ENCODE measurements at places on chromosomes 1 and 21. TPM values are rescaled to one million over a fixed set of nuclear protein-coding genes. Genes with fewer than 3 reads are reported as not detected.

- DNase-seq = no peak
These were observed 16.1 kb upstream of the MYCL start for GRCh38 chr1:39917825-39918224.

GRCh38 chr1:89781494-89782126, 39.2 kb upstream of the LRRC8D start:
- DNase-seq = no peak

GRCh38 chr1:230797942-230798365, 50.8 kb downstream of the CAPN9 start:
- peak; percentile 72 for DNase-seq

DNA sequence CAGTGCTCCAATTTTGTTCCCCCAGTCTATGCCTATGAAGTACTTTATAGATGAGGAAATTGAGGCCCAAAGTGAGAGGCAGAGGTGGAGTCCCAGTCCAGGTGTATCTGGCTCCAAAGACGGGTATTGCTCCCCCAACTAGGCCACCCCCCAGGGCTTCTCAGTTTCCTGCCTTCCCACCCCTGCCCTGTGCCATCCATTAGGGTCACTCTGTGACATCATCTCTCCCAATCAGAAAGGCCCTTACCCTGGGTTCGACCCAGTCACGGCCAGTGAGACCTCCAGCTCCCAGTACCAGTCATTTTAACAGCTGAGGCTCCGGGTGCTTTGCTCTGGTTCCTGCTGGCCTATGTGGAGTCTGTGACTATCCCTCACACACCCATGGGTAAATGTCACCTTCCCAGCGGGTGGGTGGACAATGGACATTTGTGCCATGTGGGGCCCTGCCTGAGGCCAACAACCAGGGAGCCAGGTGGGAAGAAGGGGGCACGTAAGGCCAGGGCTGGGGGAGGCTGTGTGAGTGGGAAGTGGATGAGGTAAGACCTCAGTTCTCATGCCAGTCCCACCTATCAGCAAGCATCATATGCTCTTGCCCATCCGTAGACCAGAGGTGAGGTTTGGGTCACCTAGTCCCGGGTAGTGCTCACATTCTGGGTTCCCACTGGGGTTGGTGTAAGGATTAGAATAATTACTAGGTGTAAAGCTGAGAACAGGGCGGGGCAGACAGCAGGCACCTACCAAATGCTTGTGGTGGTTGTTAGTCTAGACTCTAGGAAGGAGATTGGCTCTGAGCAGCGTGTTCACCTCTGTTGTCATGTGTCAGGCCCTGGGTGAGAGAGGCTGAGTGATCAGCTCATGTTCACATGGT, 685.9 kb downstream of the MATN1 start:
- no peak for DNase-seq

GRCh38 chr1:22150923-22151322, 8.0 kb upstream of the WNT4 start:
- DNase-seq = no peak

DNA sequence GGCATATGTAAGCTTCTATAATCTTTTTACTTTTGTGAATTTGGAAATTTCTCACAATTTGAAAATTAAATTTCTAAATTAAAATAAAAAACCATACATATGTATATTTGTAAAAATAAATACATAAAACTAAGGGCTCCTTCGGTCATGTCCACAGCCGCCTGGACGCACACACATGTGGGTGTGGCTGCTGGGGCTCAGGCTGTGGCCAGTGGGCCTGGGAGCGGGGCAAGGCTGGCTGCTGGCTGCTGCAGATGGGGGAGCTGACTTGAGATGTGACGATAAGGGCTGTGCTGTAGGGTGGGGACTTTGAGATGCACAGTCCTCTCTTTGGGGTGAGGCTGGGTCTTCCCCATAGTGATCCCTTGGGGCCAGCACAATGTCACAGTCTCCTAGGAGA, 4.8 kb downstream of the RER1 start:
- no peak for DNase-seq

The CFAP45 gene
- total RNA-seq = not detected

DNA sequence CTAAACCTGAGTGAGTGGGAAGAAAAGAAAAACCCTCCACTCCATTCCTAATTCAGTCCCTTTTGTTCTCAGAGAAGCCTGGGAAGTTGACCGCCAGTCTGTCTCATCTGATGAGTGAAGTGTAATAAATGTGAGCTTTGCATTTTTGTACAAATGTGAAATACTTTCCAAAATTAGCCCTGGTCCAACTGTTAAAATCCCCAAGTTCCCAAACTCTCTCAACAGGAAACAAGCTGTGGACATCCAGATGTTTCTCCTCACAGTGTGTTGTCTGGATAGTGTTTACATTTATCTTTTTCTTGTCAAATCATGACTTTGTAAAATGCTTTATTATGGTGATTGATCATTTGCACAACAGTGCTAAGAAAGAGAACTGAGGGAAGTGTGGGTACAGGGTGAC, 145.1 kb downstream of the TM2D1 start:
- no peak for DNase-seq

DNA sequence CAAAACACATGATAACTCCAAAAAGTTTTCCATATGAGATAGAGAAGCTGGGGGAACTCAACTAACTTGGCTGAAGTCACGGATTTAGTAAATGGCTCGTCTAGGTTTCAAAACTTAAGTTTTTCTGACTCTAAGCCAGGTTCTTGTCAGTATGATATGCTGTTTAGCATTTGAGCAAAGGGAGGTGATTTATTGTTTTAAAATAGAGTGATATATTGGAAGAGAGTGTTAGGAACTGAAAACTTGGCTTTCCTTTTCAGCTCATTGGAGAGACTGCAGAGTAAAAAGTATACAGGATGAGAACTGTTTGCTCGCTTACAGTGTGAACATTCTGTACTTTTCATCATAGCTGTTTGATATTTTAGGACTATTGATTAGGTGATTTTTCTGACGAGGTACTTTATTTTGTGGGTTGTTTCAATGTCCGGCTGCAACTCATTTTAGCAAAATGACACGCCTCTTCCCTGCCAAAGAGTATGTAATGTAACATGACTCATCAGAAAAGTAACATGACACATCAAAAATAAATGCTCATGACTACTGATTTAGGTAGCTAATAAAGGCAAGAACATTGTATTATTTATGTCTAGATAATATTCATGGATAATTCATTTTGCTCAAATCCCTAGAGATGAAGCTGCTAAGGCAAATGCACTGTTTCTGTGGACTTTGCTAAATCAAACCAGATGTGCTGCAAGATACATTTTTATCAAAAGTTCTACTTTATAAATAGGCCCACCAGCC, 355.1 kb downstream of the GPATCH2 start:
- peak; percentile 10 for DNase-seq

The VTCN1 gene
- not detected for total RNA-seq

DNA sequence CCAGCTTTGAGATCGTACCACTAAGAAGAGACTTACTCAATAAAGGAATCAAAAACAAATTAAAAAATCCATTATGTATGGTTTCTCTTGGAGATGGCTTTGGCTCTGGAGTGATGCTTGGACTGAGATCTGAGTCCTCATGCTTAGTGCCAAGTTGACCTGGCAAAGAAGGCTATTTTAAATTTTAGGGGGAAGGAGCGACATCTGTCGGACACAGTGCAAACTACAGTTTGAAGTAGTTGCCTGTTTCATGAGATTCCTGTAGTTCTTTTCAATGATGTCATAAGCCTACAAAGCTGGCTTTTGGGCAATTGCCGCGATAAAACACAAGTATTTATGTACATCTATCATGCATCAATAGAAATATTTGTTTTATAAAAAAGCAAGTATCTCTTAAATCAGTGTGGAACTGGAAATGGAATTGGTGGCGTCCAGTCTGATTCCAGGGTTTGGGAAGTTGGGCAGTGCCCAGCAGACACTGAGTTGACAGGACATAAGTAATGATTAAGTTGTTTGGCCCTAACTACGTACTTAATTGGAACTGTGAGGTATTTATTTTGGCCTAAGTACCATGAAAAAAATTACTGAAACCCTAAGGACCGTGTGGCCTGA, 50.0 kb downstream of the TBCE start:
- DNase-seq = peak; percentile 78

DNA sequence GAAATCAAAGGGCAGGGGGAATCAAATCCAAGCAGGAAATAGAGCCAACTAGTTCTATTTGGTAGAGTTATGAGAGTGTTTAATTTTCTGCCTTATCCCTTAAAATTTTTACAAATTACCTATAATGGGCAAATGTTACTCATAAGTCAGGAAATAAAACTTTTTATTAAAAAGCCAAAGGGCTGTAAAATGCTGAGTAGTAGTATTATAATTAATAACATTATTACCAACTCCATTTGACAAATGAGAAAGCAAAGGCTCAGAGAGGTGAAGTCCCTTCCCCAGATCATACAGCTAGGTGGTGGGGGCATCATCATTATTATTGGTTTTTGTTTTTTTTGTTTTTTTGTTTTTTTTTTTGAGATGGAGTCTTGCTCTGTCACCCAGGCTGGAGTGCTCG, 3.4 kb downstream of the SELENON start:
- DNase-seq = no peak

The ACBD6 gene
- 71.7 TPM for total RNA-seq

The OPTC gene
- total RNA-seq = not detected

DNA sequence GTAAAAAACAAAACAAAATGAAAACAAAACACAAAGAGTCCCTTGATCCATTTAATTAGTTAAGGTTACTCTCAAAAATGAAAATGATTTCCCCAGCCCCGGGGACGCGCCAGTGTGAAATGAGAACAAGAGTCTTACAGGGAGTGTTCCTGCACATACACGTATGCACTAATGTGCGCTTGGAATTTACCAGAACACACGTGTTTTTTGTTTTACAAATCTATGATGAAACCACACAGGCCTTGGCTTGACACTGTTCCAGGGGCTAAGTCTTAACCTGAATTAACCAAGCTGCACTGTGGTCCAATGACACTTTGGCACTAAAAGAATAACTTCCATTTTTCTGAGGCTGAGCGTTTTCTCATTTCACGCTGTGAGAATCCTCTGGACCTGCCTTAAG, 63.7 kb downstream of the SLC45A1 start:
- DNase-seq = no peak

- DNase-seq = no peak
These were observed 4.3 kb upstream of the CSF1 start for GRCh38 chr1:109906160-109906838.

DNA sequence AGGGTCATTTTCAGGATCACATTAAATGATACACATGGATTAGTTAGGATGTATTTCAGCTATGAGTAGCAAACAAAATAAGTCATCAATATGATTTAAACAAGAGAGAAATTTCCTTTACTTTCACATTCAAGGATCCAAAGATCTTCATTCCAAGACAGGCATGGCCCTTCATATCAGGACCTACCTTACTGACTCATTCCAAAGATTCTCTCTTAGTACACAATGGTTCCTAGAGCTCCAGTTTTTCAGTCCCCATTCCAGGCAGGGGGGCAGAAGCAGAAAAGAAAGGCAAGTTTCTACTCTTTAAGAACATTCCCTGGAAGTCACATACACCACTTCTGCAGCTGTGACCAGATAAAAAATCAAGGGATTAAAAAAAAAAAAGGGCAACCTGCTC, 23.7 kb downstream of the RGS2 start:
- no peak for DNase-seq

GRCh38 chr1:110582378-110582777, 23.8 kb downstream of the KCNA2 start:
- no peak for DNase-seq

The RBM11 gene
- total RNA-seq = not detected

GRCh38 chr1:199002661-199003060, 363.8 kb downstream of the PTPRC start:
- no peak for DNase-seq

The NBPF11 gene
- total RNA-seq = 4.9 TPM

GRCh38 chr1:180623579-180624347, 8.1 kb upstream of the XPR1 start:
- no peak for DNase-seq

DNA sequence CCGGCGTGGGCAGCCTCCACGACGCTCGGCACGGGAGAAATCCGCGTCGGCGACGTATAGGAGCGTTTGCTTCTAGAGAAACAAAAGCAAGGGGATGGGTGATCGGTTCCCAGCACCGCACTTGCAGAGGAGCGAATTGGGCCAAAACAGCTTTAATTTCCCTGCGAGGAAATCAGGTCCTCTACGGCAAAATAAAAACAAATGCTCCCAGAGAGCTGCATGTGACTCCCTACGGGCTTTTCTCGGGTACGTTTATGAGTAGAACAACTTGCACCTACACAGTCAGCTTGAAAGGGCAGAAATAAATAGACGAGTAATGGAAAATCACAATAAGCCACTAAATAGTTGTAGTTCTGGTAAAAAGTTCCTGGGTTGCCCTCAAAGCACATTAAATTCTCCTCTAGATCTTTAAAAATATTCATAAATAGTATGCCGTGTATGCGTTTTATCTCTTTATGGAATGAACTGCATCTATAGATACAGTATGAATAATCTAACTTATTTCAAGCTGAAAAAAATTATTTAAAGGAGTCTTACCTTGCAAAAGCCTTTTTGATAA, 1.2 kb downstream of the NHLH2 start:
- DNase-seq = no peak

The KIF17 gene
- 1.9 TPM for total RNA-seq

DNA sequence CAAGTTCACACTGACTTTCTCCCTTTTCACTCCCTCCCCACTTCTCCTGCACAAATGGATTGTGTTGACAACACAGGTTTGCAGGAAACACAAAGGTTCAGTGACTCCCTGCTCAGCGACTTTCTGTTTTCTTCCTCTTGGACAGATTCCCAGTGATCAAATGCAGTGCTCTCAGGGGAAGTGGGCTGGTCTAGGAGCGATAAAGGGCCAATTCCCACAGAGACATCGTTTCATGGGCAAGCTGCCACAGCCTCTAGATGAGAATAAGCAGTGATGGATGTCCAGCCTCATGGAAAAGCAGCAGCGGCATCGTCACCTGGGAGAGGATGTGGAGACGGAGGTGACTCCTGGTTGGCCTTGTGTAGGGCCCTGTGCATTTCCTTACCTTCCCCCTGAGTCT, 30.6 kb downstream of the FYB2 start:
- DNase-seq = no peak

The E2F2 gene
- 7.3 TPM for total RNA-seq

GRCh38 chr1:37181425-37181824, 147.1 kb upstream of the GRIK3 start:
- DNase-seq = no peak

DNA sequence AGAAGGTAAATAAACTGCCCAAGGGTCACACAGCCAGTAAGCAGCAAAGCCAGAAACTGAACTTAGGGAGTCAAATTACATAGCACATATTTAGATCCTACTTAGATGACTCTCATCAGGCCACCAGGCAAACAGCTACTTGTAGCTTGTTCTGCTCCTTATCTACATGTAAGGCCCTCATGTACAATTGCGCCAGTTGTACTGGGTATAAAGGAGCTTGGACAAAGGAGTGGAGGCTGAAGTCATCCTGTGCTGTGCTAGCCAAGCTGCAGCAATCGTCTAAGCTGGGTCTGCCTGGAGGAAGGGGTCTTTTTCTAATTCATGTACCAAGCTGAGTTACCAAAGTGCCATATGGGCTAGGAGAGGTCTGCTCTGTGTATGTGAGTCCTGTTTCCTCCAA, 12.8 kb downstream of the ETNK2 start:
- DNase-seq = no peak

DNA sequence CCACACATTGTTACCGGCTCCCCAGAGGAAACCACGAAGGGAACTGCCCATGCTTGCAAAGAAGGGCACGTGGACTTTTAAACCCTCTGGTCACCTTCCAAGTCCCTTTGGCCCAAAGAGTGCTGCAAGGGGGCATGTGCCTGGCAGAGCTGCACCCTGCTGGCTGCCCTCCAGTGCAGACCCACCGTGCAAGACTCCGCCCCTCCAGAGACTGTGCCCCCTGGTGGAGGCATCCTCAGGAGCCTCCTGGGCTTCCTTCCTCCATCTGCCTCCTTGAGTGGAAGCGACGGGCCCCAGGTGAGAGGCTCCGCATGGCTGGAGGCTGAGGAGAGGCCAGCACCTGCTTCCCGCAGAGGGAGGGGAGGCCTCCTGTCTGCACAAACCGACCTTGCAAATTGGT, 100.6 kb downstream of the CRYAA start:
- no peak for DNase-seq

The C1orf94 gene
- 0.39 TPM for total RNA-seq

Measured in SJSA1 (cell line).